ENCODE measurements at places on chromosomes 3 and 15. TPM values are rescaled to one million over a fixed set of nuclear protein-coding genes. Genes with fewer than 3 reads are reported as not detected.
A peak's percentile ranks its signal among the peaks of the same experiment; 100 is the strongest.

DNA sequence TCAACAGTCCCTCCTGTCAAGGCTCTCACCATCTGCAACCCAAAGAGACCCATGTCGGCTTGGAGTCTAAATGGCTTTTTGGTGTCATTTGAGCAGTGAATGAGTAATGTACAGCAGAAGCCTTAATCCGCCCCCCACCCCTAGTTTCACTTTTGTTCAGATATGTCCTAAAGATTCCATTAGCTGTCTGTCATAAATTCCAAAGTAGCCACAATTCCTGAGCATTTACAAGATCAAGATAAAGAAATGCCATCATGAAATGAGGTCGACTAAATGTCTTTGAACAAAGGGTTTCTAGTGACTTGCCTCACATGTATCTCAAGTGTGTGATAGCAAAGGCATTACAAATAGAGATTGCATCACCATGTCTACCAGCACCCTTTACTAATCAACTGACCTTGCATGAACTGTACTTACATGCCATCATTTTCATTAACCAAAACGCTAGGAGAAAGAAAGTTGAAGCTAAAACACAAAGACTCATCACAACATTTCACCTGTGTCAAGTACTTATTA, 123.8 kb upstream of the PHLDB2 start:
- no peaks in the 10 kb centered on the region for H3K27me3 ChIP-seq
- no peak for DNase-seq
- peaks cover 4% of the 10 kb centered on the region for H3K4me1 ChIP-seq
- peak overlapping the region; percentile 93 for H3K4me3 ChIP-seq
- peak overlapping the region; percentile 80 for H3K27ac ChIP-seq

Gene ZIC1
- total RNA-seq: not detected

DNA sequence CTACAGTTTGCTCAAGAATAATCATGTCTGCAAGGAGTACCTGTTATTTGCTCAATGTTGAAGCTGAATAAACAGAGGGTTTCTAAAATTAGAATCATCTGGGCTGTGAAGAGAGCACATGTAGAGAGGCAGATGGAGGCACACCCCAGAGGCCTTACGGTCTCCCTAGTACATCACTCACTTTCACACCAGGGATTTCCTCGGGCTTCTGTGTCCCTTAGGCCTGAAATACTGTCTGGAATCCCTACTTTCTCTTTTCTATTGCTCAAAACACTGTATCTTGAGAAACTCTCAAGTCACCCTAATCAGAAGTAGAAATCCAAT, 473.7 kb upstream of the ROBO2 start:
- H3K36me3 ChIP-seq: no peaks in the 10 kb centered on the region
- no peaks in the 10 kb centered on the region for H3K4me1 ChIP-seq
- no peak overlapping the region for H3K27ac ChIP-seq
- no peak overlapping the region for H3K4me3 ChIP-seq
- no peak for DNase-seq
- H3K27me3 ChIP-seq: no peaks in the 10 kb centered on the region

DNA sequence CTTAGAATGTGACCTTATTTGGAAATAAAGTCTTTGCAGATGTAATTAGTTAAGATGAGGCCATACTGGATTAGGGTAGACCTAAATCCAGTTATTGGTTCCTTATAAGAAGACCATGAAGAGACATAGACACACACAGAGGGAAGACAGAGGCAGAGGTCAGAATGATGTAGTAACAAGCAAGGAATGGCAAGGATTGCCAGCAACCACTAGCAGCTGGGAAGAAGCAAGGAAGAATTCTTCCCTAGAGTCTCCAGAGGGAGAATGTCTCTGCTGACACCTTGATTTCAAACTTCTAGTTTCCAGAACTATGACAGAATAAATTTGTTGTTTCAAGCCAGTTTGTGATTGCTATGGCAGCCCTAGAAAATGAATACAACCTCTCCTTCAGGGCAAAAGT, 116.7 kb downstream of the WDR76 start:
- H3K4me3 ChIP-seq: no peak overlapping the region
- no peaks in the 10 kb centered on the region for H3K36me3 ChIP-seq
- H3K4me1 ChIP-seq: no peaks in the 10 kb centered on the region
- H3K27me3 ChIP-seq: peaks cover 2% of the 10 kb centered on the region
- H3K27ac ChIP-seq: no peak overlapping the region

GRCh38 chr3:123105201-123106189, 38.7 kb downstream of the PDIA5 start:
- H3K36me3 ChIP-seq: peaks cover 52% of the 10 kb centered on the region
- no peak overlapping the region for H3K4me3 ChIP-seq
- peaks cover 13% of the 10 kb centered on the region for H3K4me1 ChIP-seq
- no peak for DNase-seq
- H3K27me3 ChIP-seq: no peaks in the 10 kb centered on the region

Gene HEG1
- total RNA-seq: 16.0 TPM

- no peak overlapping the region for H3K27ac ChIP-seq
- no peaks in the 10 kb centered on the region for H3K36me3 ChIP-seq
- H3K4me1 ChIP-seq: no peaks in the 10 kb centered on the region
- no peaks in the 10 kb centered on the region for H3K27me3 ChIP-seq
- H3K4me3 ChIP-seq: no peak overlapping the region
- no peak for DNase-seq
These were observed 244.7 kb upstream of the NR2E3 start for GRCh38 chr15:71565631-71566160.

Gene INKA1
- total RNA-seq: 0.84 TPM

- H3K27ac ChIP-seq: no peak overlapping the region
- H3K36me3 ChIP-seq: peaks cover 3% of the 10 kb centered on the region
- no peaks in the 10 kb centered on the region for H3K4me1 ChIP-seq
- no peak overlapping the region for H3K4me3 ChIP-seq
- H3K27me3 ChIP-seq: no peaks in the 10 kb centered on the region
These were observed 72.8 kb upstream of the ICE2 start for GRCh38 chr15:60551781-60552161.

- no peak for DNase-seq
- H3K27ac ChIP-seq: no peak overlapping the region
- no peaks in the 10 kb centered on the region for H3K36me3 ChIP-seq
- H3K4me3 ChIP-seq: no peak overlapping the region
These were observed 288.9 kb downstream of the ADAMTS17 start for GRCh38 chr15:100052716-100053473.

Gene NEK10
- 2.1 TPM for total RNA-seq

DNA sequence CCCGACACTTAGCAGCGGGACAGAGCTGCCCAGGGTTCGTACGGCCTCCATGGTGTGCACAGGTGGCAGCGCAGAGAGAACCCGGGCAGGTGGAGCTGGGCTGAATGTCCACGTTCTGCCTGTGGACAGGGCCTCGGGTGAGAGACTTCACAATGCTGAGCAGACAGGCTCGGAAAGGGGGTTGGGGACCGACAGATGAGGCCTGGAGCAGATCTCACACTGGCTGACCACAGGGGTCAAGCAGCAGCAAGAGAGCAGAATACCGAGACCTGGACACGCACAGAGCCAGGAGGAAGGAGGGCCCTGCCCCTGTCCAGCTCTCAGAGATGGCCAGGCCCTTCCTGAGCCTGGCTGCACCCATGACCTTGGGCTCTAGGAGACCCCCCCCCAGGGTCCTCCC, 83.0 kb downstream of the VGLL4 start:
- DNase-seq: no peak
- no peaks in the 10 kb centered on the region for H3K4me1 ChIP-seq
- peaks cover 22% of the 10 kb centered on the region for H3K36me3 ChIP-seq
- no peaks in the 10 kb centered on the region for H3K27me3 ChIP-seq

- no peak overlapping the region for H3K27ac ChIP-seq
- H3K4me1 ChIP-seq: no peaks in the 10 kb centered on the region
- no peak for DNase-seq
- no peak overlapping the region for H3K4me3 ChIP-seq
These were observed 9.0 kb upstream of the IGDCC4 start for GRCh38 chr15:65431731-65432130.

DNA sequence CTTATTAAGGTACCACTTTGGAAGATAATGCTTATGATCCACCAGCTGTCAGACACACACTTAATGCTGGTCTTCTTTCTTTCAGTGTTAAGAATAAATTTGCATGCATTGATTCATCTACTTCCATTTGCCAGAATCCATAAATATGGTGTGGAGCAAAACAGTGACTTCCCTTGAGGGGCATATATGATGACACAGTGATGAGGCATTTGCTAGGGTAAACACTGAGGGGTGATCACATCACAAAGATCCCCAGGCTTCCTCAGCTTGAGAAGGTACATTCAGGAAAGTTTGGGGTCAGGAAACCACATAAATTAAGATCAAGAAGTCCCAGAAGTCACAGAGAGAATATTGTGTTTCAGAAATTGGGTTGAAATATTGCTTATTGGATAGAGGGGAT, 9.9 kb upstream of the ZBED2 start:
- no peak for DNase-seq
- H3K36me3 ChIP-seq: no peaks in the 10 kb centered on the region
- H3K4me1 ChIP-seq: no peaks in the 10 kb centered on the region
- H3K27ac ChIP-seq: no peak overlapping the region

- H3K36me3 ChIP-seq: no peaks in the 10 kb centered on the region
- DNase-seq: no peak
- no peak overlapping the region for H3K27ac ChIP-seq
- H3K4me1 ChIP-seq: no peaks in the 10 kb centered on the region
- H3K27me3 ChIP-seq: no peaks in the 10 kb centered on the region
- H3K4me3 ChIP-seq: no peak overlapping the region
These were observed 22.1 kb downstream of the H1-8 start for GRCh38 chr3:129564981-129565644.

All from liver (tissue), 10 donors.